ENCODE measurements at places on chromosomes 1 and 21. TPM values are rescaled to one million over a fixed set of nuclear protein-coding genes. Genes with fewer than 3 reads are reported as not detected.

- DNase-seq: no peak
Measured at GRCh38 chr1:36211841-36212240, 12.4 kb upstream of the THRAP3 start.

The NTRK1 gene
- 2.5 TPM for total RNA-seq

GRCh38 chr1:184878002-184878401, 96.3 kb downstream of the NIBAN1 start:
- DNase-seq: no peak

DNA sequence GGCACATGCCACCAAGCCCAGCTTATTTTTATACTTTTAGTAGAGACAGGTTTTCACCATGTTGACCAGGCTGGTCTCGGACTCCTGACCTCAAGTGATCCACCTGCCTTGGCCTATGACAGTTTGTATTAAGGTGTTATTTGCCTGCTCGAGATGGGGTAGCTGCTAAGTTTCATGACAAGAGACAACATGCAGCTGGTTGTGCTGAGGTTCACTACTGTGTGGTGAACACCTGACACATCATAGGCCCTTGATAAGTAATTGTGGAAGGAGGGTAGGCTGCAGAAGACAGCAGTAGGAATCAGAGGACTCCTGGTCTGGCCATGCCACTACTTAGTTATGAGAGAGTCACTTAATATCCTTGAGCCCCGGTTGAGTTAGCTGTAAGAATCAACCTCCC, 46.2 kb downstream of the PLPP3 start:
- no peak for DNase-seq

- peak; percentile 35 for DNase-seq
Measured at GRCh38 chr21:31609081-31609480, 50.4 kb upstream of the SOD1 start.

The RNU1-1 gene
- not detected for total RNA-seq

DNA sequence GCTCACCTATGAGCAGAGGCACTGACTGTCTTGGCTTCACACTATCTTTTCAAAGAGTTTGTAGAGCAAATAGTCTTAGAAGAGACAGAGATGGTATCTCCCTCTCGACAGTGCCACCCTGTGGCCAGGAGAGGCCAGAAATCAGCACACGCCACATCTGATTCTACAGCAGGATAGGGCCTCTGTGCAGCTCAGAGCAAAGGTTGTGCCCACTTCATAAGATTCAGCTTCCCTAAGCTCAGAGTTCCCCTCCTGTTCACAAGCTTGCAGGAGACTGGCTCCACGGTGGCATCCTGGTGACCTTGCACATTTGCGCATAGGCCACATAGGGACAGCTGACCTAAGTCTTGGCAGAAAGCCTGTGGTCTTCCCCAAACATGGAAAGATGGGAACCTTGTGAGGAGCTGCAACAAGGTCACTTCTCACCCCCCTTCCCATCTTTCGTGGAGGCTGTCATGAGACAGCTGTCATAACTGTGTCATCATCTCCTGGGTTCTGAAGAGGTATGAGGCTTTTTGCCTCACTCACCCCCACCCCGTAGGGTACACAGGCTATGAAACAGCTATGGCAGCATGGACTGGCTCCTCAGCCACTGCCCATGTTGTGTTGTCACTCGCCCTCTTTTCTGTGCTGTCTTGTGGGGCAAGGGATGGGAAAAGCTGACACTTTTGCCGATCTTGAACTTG, 3.0 kb downstream of the ITLN2 start:
- DNase-seq: peak; percentile 70

DNA sequence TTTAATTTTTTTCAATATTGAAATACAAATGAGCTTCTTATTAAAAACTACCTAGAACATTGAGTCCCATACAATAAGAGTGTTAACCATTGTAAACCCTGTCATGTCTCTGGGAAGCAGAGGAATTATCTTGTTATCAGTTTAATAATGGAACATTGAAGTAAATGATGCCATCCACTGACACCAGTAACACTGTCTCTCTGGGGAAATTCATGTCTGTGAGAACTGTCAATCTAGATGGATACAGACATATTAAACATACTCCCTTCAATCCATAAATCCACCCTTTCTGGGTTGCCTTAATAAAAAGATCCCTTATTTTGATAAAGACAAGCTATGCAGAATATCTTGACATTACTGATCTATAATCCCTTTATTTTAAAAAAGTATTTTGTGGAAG, 503.2 kb downstream of the DPYD start:
- no peak for DNase-seq

The C1orf105 gene
- total RNA-seq: 144 TPM

- no peak for DNase-seq
Measured at GRCh38 chr1:175078629-175079028, 11.0 kb downstream of the TNN start.

The SPATA21 gene
- not detected for total RNA-seq

- peak; percentile 54 for DNase-seq
Measured at GRCh38 chr1:39129514-39129913, 75.0 kb upstream of the MACF1 start.

The RNU5D-1 gene
- not detected for total RNA-seq

GRCh38 chr1:202280595-202280994, 61.1 kb downstream of the UBE2T start:
- DNase-seq: no peak

GRCh38 chr21:32456497-32456918, 44.0 kb downstream of the EVA1C start:
- peak; percentile 22 for DNase-seq

GRCh38 chr1:192506741-192507155, 68.8 kb upstream of the RGS1 start:
- peak; percentile 50 for DNase-seq

DNA sequence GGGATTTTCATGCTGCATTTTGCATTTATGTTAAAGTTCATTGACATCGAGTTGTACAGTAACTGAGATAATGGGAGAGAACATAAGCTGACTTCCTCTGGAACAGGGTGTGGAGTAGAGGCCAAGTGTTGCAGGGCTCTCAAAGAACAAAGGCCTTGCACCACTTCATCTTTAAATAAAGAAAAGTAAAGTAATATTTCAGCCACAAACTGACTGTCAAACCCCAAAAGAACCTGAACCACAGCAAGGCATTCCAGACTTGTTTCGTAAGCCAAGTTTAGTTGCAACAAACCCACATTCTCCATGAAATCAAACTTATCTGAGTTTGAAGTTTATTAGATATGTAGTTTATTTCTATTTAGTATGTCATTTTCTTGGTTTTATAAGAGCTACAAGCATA, 19.1 kb upstream of the HMGCS2 start:
- DNase-seq: peak; percentile 56

The ARHGEF10L gene
- 43.0 TPM for total RNA-seq

- DNase-seq: no peak
Measured at GRCh38 chr1:180236698-180237509, 6.8 kb downstream of the LHX4 start.

The LCE1E gene
- not detected for total RNA-seq

GRCh38 chr1:19723874-19724273, 59.2 kb downstream of the HTR6 start:
- DNase-seq: peak; percentile 35

The PRR9 gene
- total RNA-seq: not detected

The VHLL gene
- total RNA-seq: not detected

GRCh38 chr21:38433471-38433870, 64.8 kb downstream of the ERG start:
- DNase-seq: no peak

- DNase-seq: no peak
Measured at GRCh38 chr1:105416261-105416660, 1640.2 kb upstream of the PRMT6 start.

DNA sequence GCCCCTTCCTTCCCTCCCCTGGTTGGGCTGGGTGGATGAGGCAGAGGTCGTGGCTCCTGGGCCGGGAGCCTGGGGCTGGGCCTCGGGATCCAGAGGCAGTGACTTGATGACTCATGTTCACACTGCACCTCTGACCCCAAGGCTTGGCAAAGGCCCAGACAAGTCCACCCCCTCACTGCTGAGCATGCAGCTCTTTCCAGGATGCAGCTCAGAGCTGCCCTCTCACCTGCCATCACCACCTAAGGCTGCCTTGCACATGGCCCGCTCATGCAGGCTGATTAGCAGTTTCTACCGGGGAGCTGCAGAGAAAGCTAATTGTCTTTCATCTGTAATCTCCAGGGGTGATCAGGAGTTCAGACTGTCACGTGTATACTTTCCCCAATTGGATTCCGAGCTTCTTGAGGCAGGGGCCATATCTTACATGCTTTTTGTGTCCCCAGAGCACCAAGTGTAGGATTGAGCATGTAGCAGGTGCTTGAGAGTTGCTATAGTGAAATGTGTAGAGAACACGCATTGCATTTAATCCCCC, 62.1 kb downstream of the LRRN2 start:
- peak; percentile 27 for DNase-seq

DNA sequence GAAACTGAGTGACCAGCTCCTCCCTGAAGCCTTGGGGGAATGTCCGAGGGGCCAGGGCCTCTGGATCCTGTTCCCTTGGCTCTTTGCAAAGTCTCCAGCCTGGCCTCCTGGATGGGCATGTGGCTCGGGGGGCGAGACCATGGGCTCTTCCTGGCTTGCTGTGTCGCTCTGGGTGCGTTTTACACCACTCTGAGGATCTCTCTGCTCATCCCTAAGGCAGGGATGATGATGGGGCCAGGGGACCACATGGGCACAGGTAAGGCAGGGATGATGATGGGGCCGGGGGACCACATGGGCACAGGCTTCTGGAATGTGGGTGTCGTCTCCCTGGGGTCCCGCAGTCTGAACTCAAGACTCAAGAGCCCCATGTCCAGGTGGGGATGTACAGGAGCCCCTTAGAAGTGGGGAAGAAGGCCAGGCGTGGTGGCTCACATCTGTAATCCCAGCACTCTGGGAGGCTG, 17.7 kb downstream of the TP73 start:
- no peak for DNase-seq

DNA sequence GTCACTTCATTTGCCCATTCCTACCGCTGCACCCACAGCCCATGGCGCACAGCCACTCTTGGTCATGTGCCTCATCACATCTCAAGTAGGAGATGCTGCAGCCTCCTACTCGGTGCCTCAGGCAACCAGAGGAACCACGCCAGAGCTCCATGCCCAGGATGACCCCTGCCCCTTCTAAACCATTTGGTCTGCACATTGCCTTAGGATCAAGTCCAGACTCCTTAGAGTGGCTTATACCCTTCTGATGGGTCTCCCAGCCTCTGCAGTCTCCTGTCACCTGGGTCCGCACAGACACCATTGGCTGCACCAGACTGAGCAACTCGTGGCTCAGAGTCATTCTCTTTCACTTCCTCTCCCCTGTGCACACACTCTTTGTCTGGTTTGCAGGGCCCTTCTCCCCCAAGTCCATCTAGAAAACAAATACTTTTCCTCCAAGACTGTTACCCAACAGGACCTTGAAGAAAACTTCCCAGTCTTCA, 2.2 kb upstream of the ADORA3 start:
- no peak for DNase-seq

- peak; percentile 87 for DNase-seq
Measured at GRCh38 chr1:109151146-109151990, 37.5 kb downstream of the ELAPOR1 start.

The CYP4A11 gene
- not detected for total RNA-seq

- no peak for DNase-seq
Measured at GRCh38 chr1:18161690-18162089, 54.1 kb downstream of the IGSF21 start.

The REN gene
- total RNA-seq: not detected

GRCh38 chr1:11790880-11791715, 14.7 kb downstream of the MTHFR start:
- DNase-seq: peak; percentile 99

DNA sequence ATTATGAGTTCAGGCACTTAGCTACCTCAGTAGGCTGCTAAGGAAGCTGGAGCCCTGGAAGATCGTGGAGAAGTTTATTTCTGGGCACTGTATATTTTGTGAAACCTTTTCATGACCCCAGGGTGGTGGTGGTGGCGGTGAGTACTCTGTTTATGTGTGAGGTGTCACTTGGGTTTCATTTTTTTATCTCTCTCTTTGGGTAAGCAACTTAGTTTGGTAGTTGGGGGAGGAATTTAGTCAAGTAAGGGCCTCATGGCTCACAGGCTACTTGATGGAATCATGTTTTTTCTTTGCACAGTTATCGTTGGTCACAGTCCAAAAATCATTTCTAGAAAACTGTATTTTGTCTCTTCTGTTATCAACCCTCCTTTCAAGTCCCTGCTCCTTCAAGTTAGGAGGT, 33.9 kb downstream of the C1orf141 start:
- DNase-seq: no peak

DNA sequence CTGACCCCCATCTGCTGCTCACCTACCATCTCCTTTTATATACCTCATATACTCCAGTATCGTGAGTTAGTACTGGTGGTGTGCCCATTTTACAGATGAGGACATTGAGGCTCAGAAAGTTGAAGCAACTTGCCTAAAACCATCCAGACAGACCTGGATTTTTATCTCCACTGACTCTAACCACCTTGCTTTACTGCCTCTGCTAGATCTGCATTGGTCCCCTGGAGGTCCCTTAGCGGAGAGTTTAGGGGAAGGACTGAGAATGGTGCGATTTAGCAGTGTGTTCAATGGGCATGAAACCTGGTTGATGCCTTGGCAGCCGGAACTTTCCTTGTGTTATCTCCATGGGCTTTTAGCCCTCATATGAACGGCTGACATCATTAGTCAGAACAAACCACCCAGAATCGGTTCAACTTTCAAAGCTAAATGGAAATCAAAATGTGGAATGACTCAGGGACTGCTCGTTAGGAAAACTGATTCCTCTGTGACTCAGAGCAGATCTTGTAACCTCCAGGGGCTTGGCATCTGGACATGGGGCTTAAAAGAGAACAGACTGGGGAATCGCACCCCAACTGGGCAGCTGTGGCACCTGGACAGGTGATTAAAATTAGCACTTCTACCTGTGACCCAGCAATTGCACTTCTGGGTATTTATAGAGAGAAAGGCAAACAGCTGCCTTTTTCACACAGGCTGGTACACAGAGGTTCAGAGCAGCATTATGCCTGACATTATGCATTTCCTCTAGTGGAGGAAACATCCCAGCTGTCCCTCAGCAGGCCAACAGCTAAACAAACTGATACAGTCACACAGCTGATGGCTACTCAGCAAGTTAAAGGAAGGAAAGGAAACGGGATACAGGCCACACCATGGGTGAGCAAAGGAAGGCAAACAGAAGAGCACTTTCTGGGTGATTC, 25.3 kb downstream of the TMEM51 start:
- peak; percentile 90 for DNase-seq

GRCh38 chr1:56645677-56646305, 677 bp downstream of the PRKAA2 start:
- no peak for DNase-seq

The LCE2B gene
- not detected for total RNA-seq

GRCh38 chr1:200038981-200039848, 11.7 kb downstream of the NR5A2 start:
- peak; percentile 30 for DNase-seq
